Regular cardiac myocyte (primary cell): ENCODE measurements at places on chromosomes 6 and 20. TPM values are rescaled to one million over a fixed set of nuclear protein-coding genes. Genes with fewer than 3 reads are reported as not detected.

Gene NNAT
- total RNA-seq, result 0.19 TPM in 1 of 2 replicates, not detected in the other

Gene OR12D3
- total RNA-seq, result not detected in 2 replicates

Gene PPP1R3D
- 5.4 and 6.3 TPM in 2 replicates for total RNA-seq

Gene WFDC5
- not detected in 2 replicates for total RNA-seq

Gene ELOVL4
- 6.2 and 7.3 TPM in 2 replicates for total RNA-seq

Gene TRERF1
- 2.0 and 2.9 TPM in 2 replicates for total RNA-seq

Gene ARMC2
- total RNA-seq, result 1.5 and 6.2 TPM in 2 replicates

Gene HUS1B
- total RNA-seq, result 0.77 and 1.1 TPM in 2 replicates

Gene NR2E1
- total RNA-seq, result not detected in 2 replicates

Gene DEFB132
- not detected in 2 replicates for total RNA-seq

Gene MUC21
- not detected in 2 replicates for total RNA-seq

Gene SLC22A7
- not detected in 2 replicates for total RNA-seq

Gene ROMO1
- 182 and 251 TPM in 2 replicates for total RNA-seq

Gene MAVS
- total RNA-seq, result 11.3 and 19.4 TPM in 2 replicates

Gene PDE7B
- 60.0 and 71.6 TPM in 2 replicates for total RNA-seq

Gene PSORS1C2
- not detected in 2 replicates for total RNA-seq
